ENCODE measurements at places on chromosomes 13 and 19.

DNA sequence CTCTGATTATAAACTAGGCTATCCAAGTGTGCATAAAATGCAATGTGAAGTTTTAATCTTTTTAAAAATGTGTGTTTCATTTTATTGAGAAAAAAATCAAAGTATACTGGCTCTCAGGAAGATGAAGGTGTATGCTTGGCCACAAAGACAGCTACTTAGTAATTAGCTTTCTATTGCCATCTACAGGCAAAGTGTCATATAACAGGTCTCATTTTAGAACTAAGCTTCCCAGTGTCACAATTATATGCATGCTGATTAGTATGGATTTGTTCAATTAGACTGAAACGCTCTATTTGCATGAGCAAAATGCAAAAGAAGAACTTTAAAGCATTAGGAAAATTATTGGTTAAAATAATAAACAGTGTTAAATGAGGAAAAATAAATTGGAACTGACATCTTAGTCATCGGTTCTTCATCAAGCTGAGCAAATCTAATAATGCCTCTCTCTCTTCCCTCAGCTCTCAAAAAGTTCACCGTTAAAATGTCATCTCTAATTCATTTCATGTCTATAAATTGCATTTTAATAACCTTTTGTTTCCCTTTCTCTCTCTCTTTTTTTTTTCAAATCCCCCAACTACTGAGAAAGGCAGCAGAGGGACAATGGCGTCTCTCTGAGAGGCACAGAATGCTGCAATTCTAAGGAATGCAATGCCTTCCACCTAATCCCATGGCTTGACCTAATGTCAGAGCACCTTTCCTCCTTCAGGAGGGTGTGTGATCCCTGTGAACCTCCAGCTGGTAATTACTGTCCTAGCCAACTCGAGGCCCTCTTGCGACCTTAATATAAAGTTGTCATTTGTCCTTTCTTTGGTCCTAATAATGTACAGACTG lies 313.1 kb upstream of the MAB21L1 start:
- no peak for DNase-seq

DNA sequence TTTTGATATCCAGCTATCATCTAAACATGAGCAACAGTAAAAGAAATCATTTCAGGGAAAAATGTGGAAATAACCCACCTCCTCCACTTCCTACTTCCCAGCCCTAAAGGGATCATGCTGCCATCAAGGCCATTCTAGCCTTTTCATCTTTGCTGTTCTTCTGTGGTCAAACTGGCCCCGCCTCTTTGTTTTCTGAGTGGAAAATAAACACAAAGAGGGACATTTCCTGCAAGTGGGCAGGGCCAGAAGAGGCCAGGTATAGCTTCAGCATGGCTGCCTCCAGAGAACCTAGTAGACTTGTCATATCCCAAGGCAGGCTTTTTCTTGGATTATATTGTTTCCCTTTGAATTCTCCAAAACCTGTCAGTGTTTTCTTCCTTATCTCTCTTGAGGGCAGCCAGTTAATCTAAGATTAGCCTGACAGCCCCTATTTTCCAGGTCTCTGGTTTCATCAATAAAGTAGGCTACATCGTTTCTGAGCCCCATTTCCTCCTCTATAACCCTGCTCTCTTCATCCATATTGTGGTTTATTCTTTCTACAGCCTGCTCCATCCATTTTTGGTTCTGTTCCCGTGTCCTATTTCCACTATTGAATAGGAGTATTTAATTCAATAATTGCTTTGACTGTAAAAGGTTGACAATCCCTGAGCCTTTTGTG lies 117.6 kb downstream of the GPC6 start:
- DNase-seq, result no peak

- DNase-seq, result no peak
Measured at GRCh38 chr19:13908674-13909073, 2.7 kb downstream of the CC2D1A start.

DNA sequence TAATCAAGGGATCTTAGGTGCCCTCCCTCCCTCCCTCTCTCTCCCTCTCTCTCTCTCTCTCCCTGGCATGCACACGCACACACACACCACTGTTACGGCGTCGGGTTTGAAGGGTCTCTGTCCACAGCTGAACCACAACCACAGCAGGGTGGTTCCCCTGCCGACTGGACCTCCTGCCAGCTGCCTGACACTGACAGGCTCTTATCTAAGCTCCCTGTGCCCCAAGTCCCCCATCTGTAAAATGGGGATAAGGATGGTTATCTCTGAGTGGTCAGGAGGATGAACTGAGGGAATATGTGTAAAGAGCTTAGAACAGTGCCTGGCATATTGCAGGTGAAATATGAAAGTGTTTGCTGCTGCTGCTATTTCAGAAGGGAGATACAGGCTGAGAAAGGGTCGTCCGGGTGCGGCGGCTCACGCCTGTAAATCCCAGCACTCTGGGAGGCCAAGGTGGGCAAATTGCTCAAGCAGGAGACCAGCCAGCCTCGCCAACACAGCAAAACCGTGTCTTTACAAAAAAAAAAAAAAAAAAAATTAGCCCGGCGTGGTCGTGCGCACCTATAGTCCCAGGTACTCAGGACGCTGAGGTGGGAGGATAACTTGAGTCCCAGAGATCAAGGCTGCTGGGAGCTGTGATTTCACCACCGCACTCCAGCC lies 852 bp upstream of the SHISA7 start:
- DNase-seq, result no peak

DNA sequence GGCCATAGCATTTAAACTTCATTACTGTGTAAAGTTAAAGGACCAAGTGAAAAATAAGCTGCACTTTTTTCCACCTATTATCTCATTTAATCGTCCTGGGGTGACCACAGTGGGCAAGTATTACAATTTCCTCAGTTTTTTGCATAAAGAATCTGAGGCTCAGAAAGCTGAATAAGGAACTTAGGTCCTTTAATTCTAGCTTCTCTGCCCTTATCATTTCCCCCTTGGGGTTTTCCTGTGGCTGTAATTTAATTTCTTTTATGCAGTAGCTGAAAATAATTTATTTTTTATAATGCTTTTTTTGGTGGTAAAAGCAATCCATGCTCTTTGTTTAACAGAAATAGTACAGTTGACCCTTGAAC lies 59.8 kb upstream of the RCBTB2 start:
- no peak for DNase-seq

- DNase-seq, result no peak
Measured at GRCh38 chr19:5032101-5032967, 63.4 kb downstream of the KDM4B start.

DNA sequence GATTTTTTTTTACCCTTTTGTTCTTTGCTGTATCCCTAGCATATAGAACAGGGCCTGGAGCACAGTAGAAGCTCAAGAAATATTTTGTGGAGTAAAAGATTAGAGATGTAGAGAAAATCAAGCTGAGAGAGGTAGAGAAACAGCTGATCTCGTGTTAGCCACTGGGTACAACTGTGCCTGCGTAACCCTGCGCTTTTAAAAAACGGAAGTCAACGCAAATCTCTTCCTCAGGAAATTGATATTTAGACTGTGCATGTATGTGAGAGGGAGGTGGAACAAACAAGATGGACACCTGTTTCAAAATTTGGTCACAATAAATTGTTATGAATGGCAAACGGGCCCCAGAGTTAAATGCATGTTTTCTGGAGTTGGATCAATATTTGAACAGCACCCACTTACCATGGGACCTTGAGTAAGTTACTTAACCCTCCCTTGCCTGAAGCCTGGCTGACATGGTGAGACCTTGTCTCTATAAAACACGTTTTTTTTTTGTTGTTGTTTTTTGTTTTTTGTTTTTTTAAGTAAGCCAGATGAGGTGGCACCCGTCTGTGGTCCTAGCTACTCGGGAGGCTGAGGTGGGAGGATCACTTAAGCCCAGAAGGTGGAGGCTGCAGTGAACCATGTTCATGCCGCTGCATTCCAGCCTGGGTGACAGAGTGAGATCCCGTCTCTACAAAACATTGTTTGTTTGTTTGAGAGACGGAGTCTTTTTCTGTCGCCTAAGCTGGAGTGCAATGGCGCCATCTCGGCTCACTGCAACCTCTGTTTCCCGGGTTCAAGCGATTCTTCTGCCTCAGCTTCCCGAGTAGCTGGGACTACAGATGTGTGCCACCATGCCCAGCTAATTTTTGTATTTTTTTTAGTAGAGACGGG lies 3.3 kb upstream of the EPOR start:
- no peak for DNase-seq

GRCh38 chr19:51329411-51329810 lies 12.5 kb downstream of the VSIG10L start:
- no peak for DNase-seq

- DNase-seq, result no peak
Measured at GRCh38 chr13:21901336-21901735, 230.5 kb downstream of the FGF9 start.

DNA sequence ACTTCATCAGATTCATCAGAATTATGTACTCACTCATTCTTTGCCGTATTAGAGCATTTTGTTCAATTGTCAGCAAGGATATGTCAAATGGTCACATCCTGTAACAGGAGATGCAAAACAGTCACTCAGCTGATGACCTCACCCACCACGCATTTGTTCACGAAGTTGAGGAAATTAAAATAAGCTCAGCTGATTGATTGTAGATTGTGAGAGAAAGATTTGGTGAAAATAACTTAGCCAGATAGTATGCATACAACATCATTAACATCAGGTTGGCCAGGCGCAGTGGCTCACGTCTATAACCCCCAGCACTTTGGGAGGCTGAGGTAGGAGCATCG lies 22.6 kb upstream of the CDC16 start:
- DNase-seq, result no peak

GRCh38 chr13:114096031-114096485 lies 36.4 kb downstream of the RASA3 start:
- no peak for DNase-seq

GRCh38 chr19:31421082-31421481 lies 71.8 kb upstream of the TSHZ3 start:
- no peak for DNase-seq

DNA sequence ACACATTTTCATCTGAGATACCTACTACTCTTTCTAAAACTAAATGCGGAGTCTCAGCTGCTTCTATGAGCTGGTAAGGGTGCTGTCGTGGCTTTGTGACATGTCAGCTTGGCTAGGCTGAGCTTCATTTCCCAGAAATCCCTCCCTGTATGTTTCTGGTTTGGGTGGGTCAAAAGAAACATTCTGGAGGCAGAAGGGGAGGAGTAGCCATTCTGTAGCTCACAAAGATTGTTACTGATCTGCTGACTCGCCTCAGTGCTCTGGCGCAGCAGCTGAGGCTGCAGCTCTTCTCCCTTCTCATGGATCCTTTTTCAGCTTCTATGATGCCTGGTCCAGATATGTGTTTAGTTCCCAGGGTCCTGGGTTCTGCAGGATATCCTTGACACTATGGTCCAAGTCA lies 114.7 kb downstream of the RAP2A start:
- no peak for DNase-seq

DNA sequence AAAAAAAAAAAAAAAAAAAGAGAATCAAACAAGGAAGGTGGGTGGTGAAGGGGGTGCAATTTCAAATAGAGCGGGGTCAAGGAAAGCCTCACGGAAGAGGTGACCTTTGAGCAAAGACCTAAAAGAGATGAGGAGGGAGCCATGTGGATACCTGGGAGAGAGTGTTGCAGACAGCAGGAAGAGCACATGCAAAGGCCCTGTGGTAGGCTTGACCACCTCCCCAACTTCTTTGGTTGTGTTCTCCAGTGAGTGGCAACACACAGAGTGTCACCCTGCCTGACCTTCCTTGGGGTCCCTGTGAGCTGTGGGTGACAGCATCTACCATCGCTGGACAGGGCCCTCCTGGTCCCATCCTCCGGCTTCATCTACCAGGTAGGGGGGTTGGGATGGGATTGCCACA lies 11.4 kb downstream of the PALM3 start:
- no peak for DNase-seq

DNA sequence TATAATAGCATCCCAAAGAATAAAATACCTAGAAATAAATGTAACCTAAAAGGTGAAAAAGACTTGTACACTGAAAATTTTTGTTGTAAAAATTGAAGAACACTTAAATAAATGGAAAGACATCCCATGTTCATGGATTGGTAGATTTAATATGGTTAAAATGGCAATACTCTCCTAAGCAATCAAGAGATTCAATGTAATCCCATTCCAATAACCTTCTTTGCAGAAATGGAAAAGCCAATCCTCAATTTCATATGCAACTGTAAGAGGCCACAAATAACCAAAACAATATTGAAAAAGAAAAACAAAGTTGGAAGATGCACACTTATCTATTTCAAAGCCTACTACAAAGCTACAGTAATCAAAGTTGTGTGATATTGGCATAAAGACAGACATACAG lies 17.7 kb downstream of the DZIP1 start:
- no peak for DNase-seq

DNA sequence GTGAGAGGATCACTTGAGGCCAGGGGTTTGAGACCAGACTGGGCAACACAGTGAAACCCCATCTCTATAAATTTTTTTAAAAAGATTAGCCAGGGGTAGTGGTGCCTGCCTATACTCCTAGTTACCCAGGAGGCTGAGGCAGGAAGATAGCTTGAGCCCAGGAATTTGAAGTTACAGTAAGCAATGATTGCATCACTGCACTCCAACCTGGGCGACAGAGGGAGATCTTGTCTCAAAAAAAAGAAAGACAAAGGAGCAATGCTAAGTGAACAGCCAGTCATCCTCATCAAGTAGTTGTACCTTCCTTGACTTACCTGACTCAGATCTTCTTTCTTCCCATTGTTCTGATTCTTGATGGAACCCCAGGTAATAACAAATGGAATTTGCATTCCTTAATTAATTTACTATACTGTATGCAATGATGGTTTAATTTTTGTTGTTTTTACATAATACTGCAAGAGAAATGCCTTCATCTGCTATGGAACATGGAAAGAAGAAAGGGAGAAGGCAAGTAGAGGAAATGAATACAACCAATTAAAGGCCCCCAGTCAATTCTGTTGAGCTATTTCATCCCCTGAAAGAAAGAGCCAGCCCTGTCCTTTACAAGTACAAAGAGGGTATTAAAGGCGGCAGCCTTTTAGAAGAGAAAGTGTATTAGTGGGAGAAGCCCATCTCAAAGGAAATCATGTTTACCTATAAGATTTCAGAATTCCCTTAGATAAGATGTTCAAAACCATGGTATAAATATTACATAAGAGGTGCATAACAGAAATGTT lies 316.7 kb downstream of the DIAPH3 start:
- no peak for DNase-seq
